ENCODE measurements at places on chromosomes 5 and 9. TPM values are rescaled to one million over a fixed set of nuclear protein-coding genes. Genes with fewer than 3 reads are reported as not detected.

DNA sequence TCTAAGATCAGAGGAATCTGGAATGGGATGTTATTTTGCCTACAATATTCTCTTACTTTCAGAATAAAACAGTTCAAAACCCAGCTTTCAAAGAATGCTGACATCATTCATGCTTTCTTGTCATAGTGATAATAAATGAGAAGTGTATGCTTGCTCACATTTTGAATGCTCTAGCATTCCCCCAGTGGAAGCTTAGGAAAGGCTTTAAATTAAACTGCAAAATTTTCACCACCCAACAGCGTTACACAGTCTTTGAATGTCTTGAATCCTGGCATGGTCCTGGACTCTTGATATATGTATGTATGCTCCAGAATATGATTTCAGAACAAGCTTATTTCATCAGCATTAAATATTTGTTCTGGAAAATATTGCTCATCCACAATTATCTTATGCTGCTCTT is 964.3 kb upstream of the NUDT12 start:
- no peak for DNase-seq

GRCh38 chr9:87611776-87612175 is 114.1 kb downstream of the DAPK1 start:
- DNase-seq: no peak

GRCh38 chr9:125119643-125120286 is 23.6 kb downstream of the SCAI start:
- DNase-seq: no peak

GRCh38 chr5:41925555-41925951 is 472 bp downstream of the FBXO4 start:
- no peak for DNase-seq

SOX30 gene
- total RNA-seq: 0.13 TPM

ANKRD31 gene
- total RNA-seq: 0.13 TPM

DNA sequence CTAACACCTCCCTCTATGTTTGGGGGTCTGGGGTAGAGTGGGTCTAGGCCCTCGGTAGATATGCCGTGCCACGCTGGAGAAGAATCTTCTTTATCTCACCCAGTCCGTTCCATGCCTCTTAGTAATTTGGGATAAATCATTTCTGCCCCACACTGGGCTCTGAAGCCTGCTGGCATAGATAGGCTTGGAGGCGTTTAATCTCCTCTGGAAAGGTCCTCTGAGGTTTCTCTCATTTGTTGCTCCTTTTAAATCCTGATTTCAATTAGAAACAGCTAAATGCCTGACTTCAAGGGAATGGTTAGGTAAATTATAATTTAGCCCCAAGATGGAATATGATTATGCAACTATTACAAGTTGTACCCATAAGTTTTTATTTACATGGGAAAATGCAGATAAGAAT is 57.8 kb upstream of the AKNA start:
- DNase-seq: no peak

- DNase-seq: no peak
Observed at GRCh38 chr5:53542926-53543325, 17.5 kb upstream of the NDUFS4 start.

DNA sequence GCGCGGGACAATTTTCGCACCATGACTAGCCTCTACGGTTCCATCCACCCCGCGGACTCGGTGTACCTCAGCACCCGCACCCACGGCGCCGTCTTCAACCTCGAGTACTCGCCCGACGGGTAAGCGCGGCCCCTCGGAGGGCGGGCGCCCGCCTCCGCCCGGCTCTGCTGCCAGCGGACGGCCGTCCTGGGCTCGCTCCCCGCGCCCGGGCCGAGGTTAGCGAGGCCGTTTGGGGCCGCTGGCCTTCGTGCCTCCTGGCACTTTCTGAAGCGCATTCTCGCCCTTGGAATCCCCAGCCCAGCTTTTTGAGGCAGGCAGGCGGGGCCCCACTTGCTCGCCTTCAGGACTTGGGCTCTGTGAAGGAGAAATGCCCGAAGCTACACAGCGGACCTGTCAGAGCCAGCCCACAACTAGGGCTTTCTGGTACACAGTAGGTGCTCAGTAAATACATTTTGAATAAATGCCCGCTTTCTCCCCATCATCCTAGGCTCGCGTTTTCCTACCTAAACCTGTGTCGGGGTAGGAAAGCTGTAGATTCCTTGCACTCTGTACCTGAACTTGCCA is 772 bp downstream of the DCAF10 start:
- DNase-seq: peak; percentile 32

FOXD4L5 gene
- total RNA-seq: not detected

OBP2B gene
- not detected for total RNA-seq

- DNase-seq: no peak
Observed at GRCh38 chr5:151709109-151709735, 22.5 kb upstream of the SPARC start.

- no peak for DNase-seq
Observed at GRCh38 chr5:132099905-132100304, 26.3 kb downstream of the CSF2 start.

ENTPD2 gene
- total RNA-seq: 5.1 TPM

- no peak for DNase-seq
Observed at GRCh38 chr5:167339205-167339604, 952.2 kb upstream of the WWC1 start.

Measured in H9 (cell line).